Suppressor macrophage treated with lipopolysaccharide for 1 hour (primary cell): ENCODE measurements at places on chromosomes 6 and 20.

DNA sequence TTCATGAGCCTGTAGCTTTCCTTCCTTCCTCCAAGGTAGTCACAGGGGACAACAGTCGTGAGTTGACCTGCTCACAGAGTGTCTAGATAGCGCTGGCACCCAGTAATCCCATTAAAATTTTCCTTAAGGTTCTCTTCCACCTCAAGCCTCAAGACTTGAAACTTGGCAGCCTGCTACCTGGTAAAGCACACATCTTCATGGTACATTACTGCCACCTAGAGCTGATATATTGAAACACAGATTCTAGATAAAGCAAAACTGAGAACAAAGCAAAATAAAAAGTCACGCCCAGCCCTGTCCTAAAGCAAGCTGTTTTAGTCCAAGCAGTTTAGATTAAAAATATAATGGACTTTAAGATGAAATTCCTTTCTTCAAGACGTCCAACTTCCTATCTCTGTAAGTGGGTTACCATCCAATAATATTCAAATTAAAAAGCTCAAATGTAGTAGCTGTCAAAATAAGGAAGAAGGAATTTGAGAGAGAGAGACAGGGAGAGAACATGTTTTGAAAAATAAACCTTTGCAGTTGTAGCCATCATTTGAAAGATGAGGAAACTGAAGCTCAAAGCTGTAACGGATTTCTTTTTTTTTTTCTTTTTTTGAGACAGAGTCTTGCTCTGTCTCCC, 50.7 kb upstream of the CD83 start:
- DNase-seq, result peak; percentile 85

DNA sequence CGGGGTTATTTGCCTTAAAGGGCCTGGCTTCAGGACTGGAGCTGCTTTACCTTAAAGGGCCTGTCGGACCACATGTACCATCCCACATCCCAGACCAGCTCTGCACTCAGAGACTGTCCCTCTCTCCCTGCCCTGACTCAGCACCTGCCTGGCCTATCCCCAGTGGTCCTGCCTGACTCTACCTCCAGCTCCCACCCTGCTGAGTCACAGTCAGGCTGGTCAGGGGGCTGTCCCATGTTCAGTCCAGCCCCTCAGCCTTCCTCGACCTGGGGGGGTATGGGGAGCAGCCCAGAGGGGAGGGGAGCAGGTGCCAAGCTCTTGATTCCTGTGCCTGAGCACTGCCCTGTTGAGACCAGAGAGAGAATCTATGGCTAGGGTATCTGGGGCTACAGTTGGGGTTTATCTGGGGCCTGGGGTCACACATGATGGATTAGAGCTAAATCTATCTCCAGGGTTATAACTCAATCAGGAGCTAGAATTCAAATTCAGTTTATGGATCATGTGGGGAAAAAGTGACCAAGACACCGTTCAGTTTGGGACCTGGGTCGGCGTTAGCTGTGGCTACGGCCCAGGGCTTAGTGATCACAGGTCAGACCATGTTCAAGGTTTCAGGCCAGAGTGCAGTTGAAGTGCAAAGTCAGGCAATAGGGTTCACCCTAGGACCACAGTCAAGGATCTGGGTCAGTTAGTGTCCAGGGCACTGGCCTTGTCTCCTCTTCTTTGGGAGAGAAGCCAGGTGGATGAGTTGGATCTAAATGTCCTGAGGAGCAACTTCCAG, 9.4 kb upstream of the TRIB3 start:
- no peak for DNase-seq

- DNase-seq, result no peak
Measured at GRCh38 chr6:131065824-131066171, 2.8 kb upstream of the EPB41L2 start.

- peak; percentile 39 for DNase-seq
Measured at GRCh38 chr20:41051009-41051825, 22.6 kb downstream of the TOP1 start.

DNA sequence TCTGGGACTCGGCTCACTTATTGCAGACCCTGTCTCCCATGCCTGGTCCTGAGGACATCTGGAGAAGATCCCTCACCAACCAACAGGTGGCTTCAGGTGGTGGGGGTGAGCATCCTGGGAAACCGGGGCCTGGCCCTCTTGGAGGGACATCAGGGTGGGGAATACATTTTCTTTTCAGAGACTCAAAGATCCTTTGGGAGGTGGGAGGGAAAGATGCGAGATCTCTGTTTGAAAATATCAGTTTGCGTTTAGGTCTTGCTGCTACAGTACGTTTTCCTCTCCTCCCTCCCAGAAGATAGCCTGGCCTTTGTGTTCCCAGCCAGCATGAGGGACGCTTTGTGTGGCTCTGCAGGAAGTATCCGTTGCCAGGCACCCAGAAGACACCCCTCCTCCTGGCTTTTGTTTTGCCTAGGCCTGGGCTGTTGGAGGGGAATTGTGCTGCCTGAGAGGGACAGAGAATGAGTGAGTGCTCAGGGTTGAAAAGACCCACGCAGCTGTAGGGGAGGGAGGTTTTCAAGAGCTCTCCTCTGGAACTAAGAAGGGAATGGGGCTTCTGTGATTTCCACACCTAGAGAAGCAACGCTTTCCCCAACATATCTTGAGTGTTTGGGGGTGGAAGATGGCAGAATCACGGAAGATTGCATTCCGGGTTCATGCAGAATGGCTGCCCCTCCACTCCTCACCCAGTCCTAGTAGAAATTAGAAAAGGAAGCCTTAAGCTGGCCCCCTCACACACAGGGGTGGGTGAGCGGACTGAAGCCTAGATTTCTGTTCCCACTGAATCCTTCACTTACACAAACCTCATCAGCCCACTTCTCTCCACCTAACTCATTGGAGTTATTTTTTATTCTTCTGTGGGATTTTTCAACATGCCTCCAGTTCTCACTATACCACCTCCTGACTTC, 22.0 kb upstream of the SLC2A12 start:
- DNase-seq, result no peak

- no peak for DNase-seq
Measured at GRCh38 chr6:1088492-1089001, 223.4 kb upstream of the FOXQ1 start.

DNA sequence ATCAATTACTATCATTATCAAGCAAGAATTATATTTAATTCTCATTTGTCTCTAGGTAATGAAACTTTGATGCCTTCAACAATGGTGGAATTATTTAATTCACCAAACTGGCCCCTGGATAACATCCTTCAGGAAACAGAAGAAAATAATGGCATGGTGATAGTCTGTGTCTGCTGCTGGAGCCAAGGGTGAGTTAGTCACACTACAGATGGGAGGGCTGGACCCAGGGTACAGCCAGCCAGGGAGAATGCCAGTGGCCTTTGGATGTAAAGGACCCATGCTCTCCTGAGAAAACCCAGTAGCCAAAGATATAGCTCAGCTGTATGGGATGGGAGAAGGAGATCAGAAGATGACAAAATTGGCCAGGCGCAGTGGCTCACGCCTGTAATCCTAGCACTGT, 60.0 kb upstream of the CNKSR3 start:
- DNase-seq, result no peak

GRCh38 chr20:63574829-63575743, 1.0 kb upstream of the HELZ2 start:
- DNase-seq, result no peak
